ENCODE measurements at places on chromosomes 13 and 19.
A peak's percentile ranks its signal among the peaks of the same experiment; 100 is the strongest.

- DNase-seq = no peak
These were observed 25.0 kb downstream of the LHFPL6 start for GRCh38 chr13:39577838-39578491.

DNA sequence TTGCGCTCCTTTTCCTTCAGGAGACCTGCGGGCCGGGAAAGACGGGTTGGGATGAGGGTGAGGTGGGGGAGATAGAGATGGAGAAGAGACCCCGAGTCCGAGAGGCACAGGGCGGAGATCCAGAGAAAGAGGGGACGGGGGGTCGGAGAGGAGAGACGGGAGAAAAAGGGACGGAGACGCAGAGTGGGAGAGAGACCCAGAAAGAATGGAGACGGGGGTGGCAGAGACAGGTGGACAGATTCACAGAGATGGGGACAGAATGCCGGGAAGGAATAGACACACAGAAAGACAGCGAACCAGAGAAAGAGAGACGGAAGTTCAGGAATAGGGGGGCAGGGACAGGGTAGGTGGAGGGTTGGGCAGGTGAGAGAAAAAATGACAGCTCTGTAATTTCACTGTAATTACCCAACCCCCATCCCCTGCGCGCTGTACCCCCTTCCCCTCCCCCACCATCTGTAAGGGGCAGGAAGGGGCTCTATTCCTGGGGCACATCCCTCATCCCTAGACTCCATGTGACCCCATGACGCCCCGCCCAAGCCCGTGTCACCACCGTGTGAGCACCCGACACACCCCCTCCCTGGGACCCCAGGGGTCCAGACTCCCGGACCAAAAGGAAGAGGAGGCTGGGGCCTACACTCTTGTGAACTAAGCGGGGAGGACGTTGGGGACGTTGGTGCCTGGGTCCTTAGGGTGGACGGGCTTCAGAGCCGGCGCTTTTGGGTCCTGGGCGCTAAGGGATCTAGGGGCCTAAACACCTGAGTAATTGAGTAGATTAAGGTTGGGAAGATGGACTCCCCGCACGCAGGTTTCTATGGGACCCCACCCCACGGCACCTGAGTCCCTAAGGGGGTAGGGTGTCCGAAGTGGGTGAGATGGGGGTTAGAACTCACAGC is 967 bp downstream of the DBP start:
- DNase-seq = no peak

DNA sequence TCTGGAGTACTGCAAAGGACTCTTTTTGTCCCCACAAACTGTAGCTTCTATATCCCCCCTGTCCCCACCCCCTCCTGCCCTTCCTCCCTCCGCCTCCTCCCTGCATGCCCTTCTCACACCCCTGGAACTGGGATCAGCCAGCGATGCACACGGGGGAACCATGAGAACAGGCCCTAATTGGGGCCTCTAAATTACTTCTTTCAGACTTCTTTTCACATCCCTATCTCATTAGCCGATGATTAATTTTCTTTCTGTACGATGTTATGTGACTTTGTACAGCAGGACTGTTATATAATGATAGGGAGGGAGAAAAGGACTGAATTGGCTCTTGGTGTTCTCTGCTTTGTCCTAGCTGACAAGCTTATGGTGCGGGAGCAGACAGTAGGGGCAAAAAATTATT is 347.5 kb downstream of the DNAJC15 start:
- DNase-seq = no peak

DNA sequence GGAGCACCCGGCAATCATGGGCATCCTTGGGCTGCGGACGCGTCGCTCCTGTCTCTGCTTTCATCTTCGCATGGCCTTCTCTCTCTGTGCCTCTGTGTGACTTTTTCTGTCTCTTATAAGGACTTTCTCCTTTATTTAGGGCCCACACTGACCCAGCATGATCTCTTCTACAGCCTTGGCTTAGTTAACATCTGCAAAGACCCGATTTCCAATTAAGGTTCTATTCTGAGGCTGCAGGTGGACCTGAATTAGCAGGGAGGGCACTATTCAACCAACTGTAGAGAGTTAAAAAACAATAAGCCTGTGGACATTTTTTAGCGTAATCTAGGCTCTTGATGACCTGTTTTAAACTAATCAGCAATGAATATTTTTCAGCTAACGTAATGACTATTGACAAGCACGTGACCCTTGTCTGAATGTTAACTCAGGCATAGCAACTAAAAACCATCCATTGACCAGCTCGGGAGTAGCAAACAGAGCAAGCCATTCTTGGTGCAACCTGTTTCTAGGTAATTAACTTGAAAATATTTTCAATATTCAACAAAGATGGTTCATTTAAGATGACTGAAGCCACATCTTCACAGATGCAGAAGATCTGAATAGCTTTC is 15.2 kb downstream of the F10 start:
- no peak for DNase-seq

GRCh38 chr13:30179597-30180276 is 127.6 kb downstream of the KATNAL1 start:
- no peak for DNase-seq

DNA sequence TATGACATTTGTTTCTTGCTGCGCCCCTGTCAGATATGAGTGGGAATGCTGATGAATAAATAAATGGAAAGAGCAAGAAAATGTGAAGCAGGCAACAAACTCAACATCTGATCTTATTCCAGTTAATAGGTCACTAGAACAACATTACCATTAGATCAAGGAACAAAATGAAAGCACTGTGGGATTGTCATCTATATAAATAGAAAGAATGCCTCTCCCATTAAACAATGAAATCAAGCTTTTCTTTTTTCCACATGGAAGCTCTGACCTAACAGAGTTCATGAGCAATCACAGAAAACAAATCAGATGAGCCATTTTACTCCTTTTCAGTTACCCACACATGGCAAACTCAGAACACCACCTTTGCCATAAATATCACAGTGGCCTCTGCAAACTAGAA is 354.8 kb downstream of the SUCLA2 start:
- no peak for DNase-seq

DNA sequence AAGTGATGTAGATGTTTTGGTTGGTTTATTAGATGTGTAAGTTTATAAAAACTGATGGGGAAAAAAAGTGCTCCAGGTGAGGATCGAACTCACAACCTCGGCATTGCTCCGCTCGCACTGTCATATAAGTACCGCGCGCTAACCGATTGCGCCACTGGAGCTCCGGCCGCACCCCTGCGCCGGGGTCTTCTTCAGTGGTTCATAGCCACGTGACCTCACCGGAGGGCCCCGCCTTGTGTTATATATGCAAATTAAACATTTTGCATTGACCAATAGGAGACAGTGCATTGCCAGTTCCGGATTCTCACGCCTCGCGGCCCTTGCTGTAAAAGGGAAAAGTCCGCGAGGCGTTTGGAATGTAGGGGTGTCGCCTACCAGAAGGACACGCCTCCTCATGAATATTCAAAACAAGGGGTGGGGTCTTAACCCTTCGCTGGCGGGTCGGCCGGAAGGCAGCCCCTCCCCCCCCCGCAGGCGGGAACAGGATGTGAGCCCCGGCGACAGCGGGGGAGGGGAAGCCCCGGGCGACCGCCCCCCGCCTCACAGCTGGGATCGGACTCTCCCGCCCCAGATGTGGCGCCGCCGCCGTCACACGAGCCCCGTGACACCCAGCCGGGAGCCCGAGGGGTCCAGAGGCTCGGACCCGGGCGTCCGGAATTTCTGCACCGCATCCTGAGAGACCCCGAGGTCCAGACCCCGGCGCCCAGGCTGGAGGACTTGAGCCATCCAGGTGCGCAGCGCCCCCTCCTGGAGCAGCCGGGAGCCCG is at the start of gene PLEKHG2:
Gene PLEKHG2, plus strand, starts transcription at position 570 of the 767 bp plus-strand sequence. CDS start 1,418 bp downstream, outside the sequence.
- DNase-seq = peak; percentile 98

DNA sequence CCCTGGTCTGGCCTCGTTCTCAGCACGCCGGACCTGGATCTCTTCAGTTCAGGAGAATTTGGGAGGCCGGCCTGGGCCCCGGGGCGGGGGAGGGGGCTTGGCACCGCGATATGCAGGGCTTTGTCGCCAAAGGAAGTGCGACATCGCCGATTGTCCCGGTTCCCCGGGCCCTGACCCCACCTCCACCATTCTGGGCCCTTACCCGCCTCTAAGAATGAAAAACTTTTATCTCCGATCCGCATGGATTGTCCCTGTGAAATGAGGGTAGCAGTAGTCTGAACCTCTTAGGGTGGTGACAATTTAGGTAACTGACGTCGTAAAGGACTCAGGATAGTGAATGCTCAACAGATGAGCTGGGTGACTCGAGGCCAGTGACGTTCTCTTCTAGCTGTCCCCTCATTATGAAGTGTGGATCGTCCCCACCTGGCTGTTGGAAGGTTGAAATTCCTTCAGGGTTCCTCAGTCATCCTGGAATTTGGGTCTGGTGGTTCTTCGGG is 650 bp downstream of the DDA1 start:
- no peak for DNase-seq
